Activated CD4-positive, alpha-beta T cell treated with anti-CD3 and anti-CD28 coated beads, Interleukin-2, amount 50 U/mL, for 4 hours (primary cell): ENCODE measurements at places on chromosomes 4 and X.

GRCh38 chrX:50609796-50610195 lies 139.2 kb upstream of the DGKK start:
- no peak for DNase-seq

- DNase-seq = no peak
Observed at GRCh38 chr4:152979731-152980330, 43.7 kb downstream of the FHDC1 start.

DNA sequence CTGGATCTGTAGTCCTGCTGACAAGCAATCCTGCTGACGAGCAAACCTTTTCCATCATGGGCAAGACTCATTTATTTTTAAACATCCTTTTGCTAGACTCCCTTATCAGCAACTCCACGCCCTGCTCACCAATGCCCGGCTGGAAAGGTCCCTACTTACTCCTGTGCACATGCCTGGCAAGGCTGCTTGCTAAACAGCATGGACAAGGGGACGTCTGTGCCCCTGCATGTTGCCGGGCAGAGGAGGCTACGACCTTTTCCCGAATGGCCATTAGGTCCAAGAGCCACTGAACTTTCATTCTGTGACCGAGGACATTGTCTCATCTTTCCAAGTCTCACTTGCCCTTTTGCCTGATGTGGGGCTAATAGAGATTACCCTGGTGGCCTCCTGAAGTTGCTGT lies 98.6 kb downstream of the MGST2 start:
- no peak for DNase-seq

DNA sequence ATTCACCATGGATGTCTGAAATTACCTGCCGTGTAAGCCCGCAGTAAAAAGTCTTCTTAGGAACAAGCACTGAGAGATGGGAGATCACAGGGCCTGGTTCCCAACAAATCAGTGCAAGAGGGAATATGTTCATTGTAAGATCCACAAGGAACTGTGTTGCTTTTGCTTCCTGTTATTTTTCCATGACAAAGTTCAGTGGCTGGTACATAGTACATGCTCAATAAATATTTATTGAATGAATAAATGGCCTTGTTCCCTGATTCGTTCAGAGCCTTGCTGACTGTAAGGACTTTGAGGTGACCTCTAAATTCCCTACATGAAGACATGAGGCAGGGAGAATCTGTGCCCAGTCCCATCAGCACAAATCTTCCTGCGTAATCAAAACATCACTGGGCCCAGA lies 7.4 kb downstream of the TMEM31 start:
- no peak for DNase-seq

DNA sequence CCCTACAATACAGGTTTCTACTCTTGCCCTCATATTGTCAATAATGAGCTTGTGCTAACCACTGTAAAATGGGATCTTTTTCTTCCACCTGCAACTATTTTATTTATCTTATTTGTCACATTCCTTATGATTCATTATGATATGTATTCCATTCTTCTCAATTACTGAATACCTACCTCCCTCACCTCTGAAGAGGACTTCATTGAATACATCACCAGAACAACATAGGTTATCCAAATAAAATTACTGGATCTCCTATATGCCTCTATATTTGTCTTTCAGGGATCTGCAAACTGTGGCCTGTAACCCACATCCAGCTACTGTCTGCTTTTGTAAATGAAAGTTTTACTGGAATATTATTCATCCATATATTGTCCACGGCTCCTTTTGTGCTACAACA lies 41.3 kb downstream of the STPG2 start:
- DNase-seq = no peak

DNA sequence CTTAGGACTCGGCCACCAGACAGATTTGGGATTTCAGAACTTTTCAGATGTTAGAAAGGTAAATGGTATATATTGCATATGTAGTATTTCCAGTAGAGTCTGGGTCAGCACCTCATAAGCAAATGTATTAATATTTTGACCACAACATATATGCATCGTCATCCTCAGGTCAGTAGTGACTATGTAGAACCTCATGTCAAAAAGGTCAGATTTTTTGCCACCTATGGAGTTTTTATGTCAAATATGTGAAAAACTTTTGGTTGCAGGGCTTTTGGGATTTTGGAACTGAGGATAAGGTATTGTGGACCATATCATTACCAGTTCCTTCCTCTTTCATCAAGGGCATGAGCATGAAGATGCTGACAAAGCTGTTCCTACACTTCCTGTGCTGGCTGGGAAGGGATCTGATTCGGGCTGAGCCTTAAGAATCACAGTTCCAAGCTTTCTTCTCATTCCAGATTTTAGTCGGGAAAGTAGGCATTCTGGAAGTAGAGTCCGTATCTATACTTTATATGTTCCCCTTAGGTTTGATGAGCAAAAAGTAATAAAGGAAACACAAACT lies 183.0 kb upstream of the PGRMC2 start:
- no peak for DNase-seq

DNA sequence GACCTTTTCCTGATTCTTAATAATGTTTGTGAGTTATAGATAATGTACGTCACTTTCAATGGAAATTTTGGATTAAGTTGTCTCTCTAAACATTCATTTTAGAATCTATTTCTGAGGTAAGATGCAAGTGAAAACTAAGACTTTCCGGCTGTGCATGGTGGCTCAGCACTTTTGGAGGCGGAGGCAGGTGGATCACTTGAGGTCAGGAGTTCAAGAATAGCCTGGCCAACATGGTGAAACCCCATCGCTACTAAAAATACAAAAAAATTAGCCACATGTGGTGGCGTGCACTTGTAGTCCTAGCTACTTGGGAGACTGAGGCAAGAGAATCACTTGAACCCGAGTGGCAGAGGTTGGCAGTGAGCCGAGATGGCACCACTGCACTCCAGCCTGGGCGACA lies 524.6 kb upstream of the SLIT2 start:
- DNase-seq = no peak

DNA sequence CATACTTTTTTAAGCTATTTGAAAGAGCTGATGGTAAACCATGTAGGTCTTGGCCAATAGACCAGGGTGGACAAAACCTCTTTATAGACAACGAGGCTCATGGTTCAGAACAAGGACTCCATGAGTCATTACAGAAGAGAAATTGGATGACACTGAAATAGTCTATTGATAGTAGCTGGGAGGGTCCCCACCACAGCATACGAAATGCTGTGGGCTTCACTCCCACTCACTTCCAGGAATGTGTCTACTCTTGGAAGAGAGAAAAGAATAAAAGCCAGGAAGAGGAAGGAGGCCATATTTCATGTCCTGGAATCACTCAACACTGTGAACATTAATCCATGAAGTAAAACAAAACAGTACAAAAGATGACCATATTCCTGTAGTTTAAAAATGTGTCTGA lies 82.3 kb upstream of the MXRA5 start:
- DNase-seq = no peak

DNA sequence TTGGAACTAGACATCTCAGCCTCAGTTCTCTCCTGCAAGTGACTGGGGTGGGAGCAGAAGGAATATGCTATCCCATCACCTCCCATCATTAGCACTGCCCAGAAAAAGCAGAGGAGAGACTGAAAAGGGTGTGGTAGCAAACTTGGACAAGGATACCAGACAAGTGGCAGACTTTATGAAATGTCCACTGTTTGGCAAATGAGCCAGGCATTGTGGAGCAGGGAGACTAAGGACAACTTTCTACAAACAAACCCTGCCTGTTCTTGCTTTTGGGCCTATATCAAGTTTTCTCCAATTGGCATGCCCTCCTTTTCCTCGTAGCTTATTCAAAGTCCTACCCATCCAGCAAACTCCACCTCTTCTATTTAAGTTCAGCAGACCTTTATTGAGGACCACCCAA lies 41.6 kb downstream of the ZCCHC12 start:
- no peak for DNase-seq

GRCh38 chr4:182351485-182351884 lies 108.3 kb downstream of the TENM3 start:
- no peak for DNase-seq

DNA sequence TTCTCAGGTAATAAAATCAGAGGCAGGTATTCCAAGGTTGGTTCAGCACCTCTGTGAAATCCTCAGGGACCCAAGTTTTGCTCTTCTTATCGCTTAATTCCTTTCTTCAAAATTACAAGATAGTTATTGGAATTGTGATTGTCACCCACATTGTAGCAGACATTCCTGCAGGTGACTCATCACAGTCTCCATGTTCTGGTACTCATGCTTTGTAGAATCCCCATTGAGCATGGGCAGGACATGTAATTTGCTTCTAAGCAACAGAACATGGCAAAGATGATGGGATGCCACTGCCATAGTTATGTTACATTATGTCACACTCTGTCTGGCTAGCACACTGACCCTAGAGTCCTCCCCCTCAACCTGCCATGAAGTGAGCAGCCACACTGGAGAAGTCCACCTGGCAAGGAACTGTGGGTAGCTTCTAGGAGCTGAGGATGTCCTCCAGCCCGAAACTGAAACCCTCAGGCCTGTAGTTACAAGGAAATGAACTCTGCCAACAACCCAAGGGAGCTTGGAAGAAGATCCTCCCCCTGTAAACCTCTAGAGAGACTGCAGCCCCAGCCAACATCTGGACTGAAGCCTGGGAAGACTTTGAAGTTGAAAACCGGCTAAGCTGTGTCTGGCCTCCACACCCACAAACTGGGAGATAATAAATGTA lies 58.3 kb upstream of the GUCY1A1 start:
- DNase-seq = no peak

GRCh38 chr4:69321153-69321729 lies 41.0 kb downstream of the UGT2B28 start:
- no peak for DNase-seq

GRCh38 chrX:49912086-49912485 lies 10.3 kb upstream of the CLCN5 start:
- no peak for DNase-seq

- DNase-seq = no peak
Observed at GRCh38 chr4:3179126-3179706, 69.7 kb upstream of the MSANTD1 start.

DNA sequence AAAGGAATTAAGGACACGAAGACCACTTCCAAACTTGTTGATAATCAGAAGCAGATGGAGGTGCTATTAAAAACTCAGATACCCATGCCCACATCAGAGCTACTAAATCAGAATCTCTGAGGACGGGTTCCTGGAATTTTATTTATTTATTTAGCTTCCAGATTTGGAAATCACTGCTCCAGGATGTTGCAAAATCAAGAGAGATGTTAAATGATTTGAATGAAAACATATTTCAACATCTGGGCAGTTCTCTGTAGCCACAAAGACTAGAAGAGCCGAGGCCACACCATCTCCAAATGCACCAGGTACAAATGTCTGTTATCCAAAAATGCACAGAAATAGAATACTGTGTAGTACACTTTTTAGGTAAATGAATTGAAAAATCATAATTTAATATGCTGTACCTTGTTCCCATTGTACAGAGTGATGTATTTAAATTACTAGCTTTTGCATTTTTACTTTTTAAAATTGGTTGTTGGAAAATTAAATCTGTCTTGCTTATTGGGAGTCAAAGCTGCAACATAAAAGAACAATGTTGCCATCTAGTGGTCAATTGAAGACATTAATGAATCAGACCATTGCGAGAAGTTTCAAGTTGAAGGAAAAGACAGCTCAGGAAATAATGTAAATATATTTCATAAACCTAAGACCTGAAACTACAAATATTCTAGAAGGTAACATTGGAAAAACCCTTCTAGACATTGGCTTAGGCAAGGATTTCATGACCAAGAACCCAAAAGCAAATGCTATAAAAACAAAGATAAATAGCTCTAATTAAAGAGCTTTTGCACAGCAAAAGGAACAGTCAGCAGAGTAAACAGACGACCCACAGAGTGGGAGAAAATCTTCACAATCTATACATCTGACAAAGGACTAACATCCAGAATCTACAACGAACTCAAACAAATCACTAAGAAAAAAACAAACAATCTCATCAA lies 151.3 kb upstream of the TTC29 start:
- no peak for DNase-seq

- DNase-seq = no peak
Observed at GRCh38 chr4:186724058-186724863, 605 bp upstream of the FAT1 start.

DNA sequence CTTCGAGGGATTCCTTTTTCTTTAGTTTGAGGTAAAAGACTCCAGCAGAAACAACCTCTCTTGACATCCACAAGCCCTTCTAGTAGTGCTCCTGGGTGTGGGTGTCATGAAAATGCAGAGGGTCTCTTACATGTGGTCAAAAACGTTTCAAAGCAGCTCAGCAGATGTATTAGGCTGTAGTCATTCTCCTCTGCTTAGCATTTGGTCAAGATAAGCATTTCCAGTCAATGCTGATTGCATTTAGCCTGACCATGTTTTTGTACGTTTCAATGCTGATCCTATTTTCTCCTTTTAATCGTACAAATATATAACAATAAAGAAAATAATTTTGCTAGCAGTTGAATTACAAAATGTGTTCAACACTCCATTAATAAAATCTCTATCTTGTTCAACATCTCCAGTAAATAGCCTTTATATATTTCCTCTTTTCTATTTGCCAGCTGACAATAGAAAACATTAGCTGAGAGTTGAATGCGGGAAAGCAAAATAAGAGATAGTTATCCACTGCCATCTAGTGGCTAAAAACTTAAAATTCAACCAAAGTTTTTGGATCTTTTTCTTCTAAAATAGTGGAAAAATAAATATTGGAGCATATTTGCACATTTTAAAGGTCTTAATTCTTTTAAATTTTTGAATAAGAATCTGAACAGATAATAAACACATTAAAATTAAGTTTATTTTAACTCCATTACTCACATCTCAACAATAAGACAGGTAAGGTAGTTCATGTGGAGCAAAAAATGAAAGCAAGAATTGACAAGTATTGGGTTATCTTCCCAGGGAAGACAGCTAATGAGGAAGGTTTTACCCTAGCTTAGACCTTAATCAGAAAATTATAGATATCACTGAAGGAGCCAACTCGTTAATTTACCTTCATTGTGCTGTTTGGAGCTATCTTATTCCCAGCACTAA lies 15.2 kb upstream of the PACRGL start:
- no peak for DNase-seq

GRCh38 chrX:123184866-123185276 lies 793 bp downstream of the GRIA3 start:
- no peak for DNase-seq

GRCh38 chr4:172142281-172142741 lies 329.1 kb downstream of the GALNTL6 start:
- no peak for DNase-seq

DNA sequence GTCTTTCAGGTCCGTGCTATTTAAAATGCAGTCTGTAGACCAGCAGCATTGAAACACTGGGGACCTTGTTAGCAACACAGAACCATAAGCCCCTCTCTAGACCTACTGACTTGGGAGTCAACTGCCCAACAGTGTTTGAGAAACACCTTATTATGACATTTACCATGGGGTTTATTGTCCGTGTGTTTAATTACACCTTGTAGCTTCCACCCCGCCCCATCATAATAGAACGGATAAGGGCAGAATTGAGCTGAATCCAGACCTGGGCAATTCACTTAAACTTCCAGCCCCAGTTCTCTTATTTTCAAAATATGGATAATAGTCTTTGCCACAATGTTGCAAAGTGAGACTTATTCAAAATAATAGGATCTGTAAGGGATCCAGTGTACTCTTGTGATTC lies 30.6 kb upstream of the CLNK start:
- no peak for DNase-seq

GRCh38 chr4:2722033-2722432 lies 34.1 kb downstream of the TNIP2 start:
- DNase-seq = no peak

- DNase-seq = peak; percentile 55
Observed at GRCh38 chr4:76950052-76950955, 752 bp downstream of the SEPTIN11 start.
